ENCODE measurements at places on chromosomes 4 and X. TPM values are rescaled to one million over a fixed set of nuclear protein-coding genes. Genes with fewer than 3 reads are reported as not detected.

DNA sequence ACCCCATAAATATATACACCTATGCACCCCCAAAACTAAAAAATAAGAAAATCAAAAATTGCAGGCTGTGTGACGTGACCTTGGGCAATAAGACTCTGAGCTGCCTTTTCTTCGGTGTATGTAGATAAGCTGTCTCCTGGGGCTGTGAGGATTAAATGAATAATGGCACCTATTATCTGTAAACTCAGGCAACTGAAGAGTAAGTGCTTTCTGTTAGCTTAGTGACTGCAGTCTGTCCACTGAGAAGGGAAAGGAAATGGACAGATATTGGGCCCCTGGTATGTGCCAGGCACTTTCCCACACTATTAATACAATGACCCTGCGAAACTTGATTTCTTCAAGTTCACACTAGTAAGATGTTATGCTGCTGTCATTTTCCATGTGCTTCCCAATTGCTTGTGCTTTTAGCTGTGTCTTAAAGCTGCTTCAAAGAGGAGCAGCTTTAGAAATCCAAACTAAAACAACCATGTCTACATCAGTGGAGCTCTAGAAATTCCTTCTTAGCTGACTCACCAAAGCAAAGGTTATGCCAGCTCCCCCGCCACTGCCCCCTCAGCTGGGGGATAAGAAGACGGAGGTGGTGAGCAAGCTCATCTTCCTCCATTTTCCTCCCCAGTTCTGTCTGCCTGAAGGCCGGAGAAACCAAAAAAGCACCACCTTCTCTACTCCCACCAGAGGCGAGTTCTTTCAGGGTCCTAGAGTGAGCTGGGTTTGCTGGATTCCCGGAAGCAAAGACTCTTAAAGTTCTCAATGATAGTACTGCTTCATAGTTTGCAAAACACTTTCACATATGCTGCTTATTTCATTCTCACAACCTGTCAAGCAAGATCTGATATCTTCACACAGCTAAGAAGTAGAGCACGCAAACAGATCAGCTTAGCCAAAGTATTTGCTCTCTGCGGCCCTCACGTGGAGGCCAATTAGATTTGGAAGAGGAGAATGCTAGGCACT lies 8.8 kb upstream of the DGAT2L6 start:
- no peak for DNase-seq

DNA sequence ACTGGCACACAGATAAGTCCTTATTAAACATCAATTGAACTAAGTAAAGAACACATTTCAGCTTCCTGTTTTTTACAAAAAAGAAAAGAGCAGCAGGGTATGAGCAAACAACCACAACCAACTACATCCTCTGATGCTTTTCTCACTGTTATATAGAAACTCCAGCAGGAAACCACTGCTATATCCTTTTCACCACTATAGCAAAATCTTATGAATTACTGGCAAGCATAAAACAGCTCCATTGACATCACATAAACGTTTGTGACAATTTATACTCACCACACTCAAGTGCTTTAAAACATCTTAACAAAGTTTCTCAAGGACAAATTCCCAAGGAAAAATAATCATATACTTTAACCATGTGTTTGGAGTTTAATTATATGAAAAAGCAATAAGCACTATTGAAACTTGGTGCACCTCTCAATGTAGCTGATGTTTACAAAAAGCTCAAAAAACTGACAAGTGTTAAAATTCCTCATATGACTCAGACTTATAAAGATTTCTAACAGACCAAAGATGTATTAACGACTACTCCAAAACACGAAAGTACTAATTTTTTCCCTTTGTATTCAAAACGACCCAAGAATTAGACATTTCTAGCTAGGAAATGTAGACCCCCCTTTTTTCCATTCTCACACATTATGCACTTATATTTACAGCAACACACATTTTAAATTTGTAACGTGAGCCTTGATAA lies 12.9 kb downstream of the GPRIN3 start:
- DNase-seq, result no peak

- no peak for DNase-seq
Measured at GRCh38 chr4:39528061-39528465, 824 bp upstream of the UGDH start.

GRCh38 chr4:104591510-104591911 lies 96.8 kb upstream of the CXXC4 start:
- DNase-seq, result no peak

GRCh38 chr4:32073542-32073941 lies 1353.4 kb downstream of the PCDH7 start:
- no peak for DNase-seq

- DNase-seq, result no peak
Measured at GRCh38 chr4:70712150-70712549, 9.6 kb upstream of the RUFY3 start.

- DNase-seq, result no peak
Measured at GRCh38 chr4:124839786-124840390, 127.4 kb upstream of the ANKRD50 start.

DNA sequence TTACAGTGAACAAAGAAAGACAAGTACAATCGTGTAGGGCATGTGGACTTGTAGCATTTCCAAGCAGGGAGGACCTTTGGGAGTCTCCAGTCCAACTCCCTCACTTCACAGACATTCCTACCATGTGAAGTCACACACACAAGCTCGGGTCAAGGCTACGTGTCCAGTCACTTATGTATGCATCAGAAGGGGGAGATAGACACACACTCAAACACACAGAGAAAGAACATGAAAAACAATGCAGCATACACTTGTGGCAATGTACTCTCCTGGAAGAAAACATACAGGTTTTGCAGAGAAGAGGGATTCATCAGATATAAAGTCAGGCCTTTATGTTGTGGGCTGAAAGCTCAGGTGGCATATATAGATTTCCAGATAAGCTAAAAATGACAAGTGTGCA lies 136.1 kb upstream of the MID1 start:
- DNase-seq, result no peak

DNA sequence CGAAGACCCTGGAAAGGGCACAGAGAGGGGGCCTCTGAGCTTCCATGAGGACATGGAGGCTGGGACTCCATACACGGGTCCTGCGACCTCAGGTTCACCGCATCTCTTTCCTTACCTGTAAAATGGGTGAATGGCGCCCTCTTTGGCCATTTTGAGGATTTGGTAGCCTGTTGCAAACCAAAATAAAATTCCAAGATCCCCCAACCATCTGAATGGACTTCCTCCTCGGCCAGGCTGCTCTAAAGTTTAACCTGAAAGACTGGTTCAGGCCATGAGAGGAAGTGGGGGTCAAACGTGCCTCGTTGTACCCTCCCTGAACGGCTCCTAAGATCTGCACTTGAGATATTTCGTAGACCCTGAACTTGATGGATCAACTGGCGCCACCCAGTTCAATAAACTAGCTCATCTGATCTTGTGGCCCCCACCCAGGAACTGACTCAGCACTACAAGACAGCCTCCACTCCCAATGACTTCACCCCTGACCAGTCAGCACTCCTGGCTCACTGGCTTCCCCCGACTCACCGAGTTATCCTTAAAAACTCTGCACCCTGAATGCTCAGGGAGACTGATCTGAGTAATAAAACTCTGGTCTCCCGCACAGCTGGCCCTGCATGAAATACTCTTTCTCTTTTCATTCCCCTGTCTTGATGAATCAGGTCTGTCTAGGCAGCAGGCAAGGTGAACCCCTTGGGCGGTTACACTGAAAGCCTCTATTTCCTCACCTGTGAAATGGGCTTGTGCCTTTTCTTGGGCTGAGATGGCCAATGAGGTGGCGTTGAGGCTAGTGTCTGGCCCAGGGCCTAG lies 32.9 kb upstream of the GPR78 start:
- DNase-seq, result no peak

DNA sequence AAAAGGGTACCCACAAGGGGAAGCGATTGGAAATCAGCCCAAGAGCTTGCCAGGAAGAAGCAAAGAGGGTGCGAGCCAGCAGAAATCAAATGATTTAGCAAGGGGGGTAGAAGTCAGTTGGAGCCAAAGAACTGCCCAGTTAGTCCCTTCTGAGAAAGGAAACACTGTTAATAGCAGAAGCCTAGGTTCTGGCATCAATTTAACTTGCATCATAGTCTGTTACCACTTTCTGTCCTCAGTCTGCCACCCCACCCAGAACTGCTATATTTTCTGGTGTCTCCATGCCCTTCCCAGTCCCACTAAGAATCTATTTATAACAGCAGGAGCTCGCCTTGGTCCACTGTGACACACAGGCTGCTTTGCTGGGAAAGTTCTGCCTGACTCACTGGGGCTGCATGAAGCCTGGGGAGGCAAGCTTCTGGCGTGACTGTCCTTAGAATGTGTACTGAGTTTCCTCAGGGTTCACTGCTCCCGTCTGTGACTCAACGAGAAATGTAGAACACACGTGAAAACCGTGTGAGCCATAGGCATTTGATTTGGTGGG lies 157.8 kb upstream of the TTC29 start:
- DNase-seq, result no peak

DNA sequence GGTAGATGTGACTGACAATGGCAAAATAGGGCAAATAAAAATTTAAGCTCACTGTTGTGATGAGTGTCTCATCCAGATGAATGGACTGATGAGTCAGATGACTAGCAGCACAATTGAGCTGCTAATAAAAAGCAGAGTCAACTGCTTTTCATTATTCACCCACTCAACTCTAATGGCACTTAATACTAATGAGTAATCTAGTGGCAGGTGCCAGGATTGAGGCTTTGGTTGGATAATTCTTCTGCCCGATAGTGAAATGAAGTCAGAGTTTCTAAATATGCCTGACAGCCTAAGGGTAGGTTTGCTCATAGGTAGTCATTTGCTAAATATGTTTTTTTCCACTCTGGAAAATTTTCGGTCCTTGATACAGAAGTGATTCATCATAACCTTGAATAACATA lies 10.4 kb downstream of the OGT start:
- DNase-seq, result no peak

DNA sequence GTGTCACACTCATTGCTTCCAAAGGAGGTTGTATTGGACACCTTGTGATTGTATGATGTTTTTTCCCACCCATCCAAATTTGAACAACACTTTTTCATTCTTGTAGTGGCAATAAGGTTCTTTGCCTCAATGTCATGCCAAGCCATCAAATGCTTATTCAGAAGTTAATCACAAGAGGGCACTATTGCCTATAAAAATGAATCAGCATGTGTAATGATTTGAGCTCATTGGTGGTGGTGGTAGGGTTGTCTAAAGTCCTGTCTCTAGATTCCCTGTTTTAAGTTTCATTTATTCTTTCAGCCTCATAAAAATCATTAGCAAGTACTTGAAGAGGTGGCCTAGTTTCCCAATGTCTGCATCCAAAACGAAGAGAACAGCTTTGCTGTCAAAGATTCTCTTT lies 37.0 kb downstream of the IRS4 start:
- no peak for DNase-seq

- DNase-seq, result no peak
Measured at GRCh38 chr4:27861381-27861787, 1000.7 kb downstream of the STIM2 start.

GRCh38 chr4:107131295-107131694 lies 95.2 kb upstream of the DKK2 start:
- no peak for DNase-seq

DNA sequence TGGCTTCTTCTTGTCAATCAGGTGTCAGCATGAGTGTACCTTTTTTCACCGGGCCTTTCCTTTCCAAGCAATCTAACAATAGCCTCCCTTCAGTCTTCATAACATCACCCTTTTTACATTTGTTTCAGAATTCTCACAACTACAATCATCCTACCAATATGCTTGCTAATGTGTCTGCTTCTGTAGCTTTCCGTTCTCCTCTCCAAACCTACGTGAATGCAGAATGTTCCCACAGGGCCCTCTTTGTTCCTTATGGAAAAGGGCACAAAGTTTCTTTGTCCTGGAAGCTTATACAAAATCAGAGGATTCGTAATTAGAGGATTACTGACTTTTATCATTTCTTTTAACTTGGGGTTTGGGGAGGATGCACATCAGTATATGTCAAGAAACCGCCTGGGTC lies 461.8 kb downstream of the CENPC start:
- no peak for DNase-seq

DNA sequence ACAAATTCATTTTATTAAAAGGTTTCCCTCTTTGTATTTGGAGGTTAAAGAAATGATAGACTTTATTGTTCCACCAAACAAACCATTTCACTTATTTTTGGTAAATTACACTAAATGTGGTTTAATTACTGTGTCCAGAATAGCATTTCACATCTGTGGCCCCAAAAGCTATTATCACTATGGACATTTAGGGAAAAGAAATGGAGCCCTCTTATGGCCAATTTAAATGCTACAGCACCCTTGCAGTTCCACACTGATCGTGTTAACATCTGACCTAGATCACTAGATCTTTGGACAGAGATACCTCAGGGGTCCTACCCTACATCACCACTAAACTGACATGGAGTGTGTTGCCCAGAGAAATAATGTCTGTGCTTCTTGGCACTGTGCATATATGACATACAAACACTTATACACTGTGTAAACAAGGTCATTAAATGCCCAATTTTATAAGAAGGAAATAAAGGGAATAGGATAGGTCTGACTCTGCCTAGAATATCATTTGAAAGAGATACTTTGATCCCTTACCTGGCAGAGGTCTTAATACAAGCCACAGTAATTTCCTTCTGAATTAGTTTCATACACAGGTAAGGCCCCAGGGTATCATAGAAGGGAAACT lies 163.9 kb downstream of the KDR start:
- no peak for DNase-seq

GRCh38 chrX:41686788-41687187 lies 2.0 kb upstream of the GPR34 start:
- DNase-seq, result no peak

DNA sequence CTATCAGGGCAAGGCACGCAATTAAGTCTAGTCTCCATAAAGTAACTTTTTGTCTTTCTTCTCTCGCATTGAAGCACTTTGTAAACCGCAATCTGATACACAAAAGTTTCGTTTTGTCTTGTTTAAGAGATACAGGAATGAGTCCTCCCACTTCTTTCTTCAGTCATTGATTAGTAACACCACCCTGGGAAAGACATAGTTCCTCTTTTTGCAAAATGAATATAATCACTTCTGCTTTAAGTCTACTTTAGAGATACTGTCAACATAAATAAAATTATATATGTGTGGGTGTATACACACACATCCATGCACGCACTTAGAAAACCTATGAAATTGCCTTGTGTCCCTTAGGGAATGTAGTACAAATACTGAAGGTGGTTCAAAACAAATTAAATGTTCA lies 11.7 kb downstream of the COQ2 start:
- DNase-seq, result no peak

DNA sequence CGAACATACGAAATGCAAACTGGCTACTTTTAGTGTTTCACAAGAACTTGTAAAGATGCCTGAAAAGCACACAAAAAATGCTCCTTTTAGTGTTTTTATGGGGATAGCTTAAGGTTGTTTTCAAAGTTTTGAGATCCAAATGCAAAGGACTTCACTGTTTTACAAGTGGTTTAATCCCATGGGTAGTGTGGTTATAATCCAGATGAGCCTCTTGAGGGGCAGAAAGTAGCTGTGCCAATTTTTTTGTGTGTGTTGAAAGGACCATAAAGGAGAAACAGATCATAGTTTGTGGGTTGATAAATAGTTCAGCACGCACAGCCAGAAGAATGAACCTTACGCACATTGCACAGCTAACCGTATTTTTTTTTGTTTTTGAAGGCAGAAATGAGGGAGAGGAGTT lies 126.9 kb upstream of the GIMD1 start:
- no peak for DNase-seq

GRCh38 chr4:19831644-19832285 lies 419.9 kb upstream of the SLIT2 start:
- DNase-seq, result no peak

GPRASP1 gene
- total RNA-seq, result 0.62 TPM

CACNA1F gene
- 0.32 TPM for total RNA-seq

MID1IP1 gene
- total RNA-seq, result 96.6 TPM

GC gene
- total RNA-seq, result not detected

DCAF8L2 gene
- total RNA-seq, result not detected

ATG4A gene
- total RNA-seq, result 8.0 TPM

KIF4A gene
- 26.5 TPM for total RNA-seq

GYPE gene
- 0.25 TPM for total RNA-seq

LRP2BP gene
- 0.55 TPM for total RNA-seq

MTTP gene
- total RNA-seq, result not detected

Measured in activated T-helper 2 cell treated with anti-CD3 and anti-CD28 coated beads, Interferon-gamma antibody, Interleukin-2, Interleukin-4, amounts not matched to agents 10 μg/mL and 5 μg/mL and 100 μg/mL, durations not matched to agents 14 hours and 24 hours and 36 hours (primary cell).